ENCODE measurements at places on chromosomes 5 and 9.
A peak's percentile ranks its signal among the peaks of the same experiment; 100 is the strongest.

DNA sequence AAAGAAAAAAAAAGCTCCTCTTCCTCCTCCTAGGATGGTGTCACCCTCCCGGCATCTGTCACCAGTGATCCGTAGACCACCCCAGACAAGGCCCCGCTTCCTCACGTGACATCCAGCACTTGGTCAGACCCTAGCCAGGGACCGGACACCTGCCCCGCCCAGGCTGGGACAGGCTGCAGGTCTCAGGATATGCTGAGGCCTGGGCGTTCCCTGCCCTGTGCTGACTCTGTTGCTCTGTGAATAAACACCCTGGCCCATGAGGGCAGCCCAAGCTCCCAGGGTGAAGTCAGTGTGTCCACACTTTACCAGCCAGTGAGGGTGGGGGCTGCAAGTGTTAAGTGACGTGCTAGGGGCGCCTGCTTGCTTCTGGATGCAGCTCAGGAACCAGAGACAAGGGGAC is 5.6 kb downstream of the EDF1 start:
- DNase-seq: no peak

GRCh38 chr9:107175041-107175440 is 108.0 kb upstream of the RAD23B start:
- no peak for DNase-seq

- DNase-seq: no peak
These were observed 75.3 kb downstream of the PTBP3 start for GRCh38 chr9:112258106-112258505.

DNA sequence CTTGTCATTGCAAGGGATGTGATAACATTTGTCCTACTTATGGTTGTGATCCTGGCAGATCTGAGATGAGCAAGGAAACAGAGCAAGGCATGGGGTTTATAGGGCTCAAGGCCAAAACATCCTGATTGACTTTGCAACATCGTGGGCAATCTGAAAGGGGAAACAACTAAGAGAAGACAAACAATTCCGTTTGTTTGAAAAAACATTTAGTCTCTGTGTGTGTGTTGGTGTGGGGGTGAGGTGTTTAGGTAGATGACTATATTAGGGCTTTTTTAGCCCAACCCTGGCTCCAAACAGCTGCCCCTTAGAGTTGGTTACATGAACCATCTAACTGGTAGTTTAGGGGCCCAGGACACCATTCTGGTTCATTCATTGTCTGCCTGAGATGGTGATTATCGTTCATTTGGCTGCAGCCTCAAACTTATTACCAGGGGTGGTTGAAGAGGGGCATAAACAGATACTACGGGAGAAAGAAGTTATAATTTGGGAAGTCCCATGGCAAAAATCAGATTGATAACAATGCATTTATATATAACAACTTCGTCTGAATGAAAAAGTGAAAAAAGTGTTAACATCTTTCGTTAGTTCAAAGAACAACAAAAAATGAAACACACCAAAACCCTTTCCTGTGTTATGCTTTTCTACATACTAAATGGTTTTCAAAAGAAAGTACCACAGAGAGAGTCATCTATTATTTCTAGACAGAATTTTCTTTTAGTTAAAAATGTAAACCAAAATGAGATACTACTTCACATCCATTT is 5.7 kb downstream of the FYB1 start:
- DNase-seq: no peak

DNA sequence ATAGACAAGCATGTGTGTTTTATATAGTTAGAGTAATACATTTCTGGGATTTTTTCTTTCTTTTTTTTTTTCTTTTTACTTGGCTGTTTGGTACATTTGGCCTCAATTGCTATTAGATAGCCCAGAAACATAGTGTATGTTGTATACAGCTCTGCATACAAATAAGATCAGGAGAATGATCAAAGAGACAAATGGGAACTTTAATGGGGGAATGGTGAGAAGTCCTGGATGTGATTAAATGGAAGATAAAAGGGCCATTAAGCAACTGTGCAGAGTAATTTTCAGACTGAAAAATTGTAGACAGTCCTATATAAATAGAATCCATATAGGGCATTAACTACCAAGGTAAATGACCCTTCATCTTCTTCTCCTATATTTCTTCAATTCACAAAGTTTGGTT is 575.6 kb downstream of the EBF1 start:
- no peak for DNase-seq

DNA sequence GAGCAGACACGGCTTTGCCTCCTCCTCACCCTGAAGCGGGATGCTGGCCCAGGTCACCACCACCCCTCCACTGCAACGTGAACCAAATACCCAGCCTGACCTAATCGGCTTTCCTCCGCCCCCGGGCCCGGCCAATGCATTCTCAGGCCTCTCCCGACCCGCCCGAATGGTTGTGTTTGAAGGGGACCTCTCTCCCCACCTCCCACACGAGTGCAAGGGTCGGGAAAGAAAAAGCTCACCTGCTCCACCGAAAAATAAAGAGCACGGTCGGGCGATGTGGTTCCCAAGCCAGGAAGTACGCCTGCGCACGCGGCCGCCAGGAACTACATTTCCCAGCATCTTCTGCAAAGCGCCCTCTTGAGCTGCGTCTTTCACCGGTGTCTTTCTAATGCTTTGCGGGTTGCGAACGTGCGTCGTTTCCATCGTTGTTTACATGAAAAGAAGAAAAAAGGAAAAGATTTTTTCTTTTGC is at the start of gene ZNF883:
TSS of gene ZNF883 (minus strand) at position 282 of the 471 bp plus-strand sequence.
- peak; percentile 85 for DNase-seq

- no peak for DNase-seq
These were observed 36.6 kb downstream of the DMRT3 start for GRCh38 chr9:1013021-1013420.

- DNase-seq: no peak
These were observed 21.6 kb upstream of the ANGPTL2 start for GRCh38 chr9:127143920-127144465.

DNA sequence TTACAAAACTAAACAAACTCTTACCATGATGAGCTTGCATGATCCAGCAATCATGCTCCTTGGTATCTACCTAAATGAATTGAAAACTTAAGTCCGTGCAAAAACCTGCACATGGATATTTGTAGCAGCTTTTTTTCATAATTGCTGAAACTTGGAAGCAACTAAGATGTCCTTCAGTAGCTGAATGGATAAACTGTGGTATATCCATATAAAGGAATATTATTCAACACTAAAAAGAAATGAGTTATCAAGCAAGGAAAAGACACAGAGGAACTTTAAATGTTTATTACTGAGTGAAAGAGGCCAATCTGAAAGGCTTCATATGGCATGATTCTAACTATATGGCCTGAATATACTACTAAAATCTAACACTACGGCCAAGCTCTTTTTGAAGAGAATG is 139.1 kb upstream of the ZNF608 start:
- no peak for DNase-seq

DNA sequence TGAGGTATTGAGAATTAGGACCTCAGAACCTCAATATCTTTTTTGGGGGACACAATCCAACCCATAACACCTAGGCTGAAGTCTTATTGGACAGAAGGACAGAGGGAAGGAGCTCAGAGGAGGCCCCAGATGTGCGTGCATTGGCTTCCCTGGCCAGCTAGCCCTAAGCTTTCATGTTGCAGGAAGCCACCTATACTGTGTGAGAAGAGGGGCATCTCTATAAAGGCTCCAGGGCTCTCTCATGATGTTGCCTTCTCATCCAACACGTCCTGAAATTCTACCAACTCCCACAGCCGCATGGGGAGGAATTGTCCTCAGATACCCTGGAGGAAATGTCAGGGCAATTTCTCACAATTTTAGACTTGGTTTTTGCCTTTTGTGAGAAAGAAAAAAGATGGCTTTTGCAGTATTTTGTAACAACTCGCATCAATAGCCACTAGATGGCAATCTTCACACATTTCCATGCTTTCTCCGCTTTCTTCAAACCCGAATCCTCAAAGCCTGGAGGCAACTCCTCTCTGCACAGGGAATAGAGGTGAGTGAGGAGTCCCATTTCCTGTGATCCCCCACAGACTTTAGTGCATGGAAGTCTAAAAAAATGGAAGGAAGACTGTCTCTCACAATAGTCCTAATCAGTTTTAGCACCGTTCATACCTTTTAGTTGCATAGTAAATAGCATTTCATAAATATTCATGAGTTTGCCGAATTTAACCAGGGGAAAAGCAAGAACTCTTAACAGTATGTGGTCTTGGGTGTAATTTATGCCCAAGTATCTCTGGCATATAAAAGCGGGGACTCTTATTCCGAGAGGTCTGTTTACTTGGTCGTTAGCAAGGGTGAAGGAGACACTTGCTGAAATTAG is 7.4 kb upstream of the PPP3R2 start:
- peak; percentile 47 for DNase-seq

- no peak for DNase-seq
These were observed 6.3 kb upstream of the DNAJB5 start for GRCh38 chr9:34983209-34983608.

- peak; percentile 92 for DNase-seq
These were observed 19.3 kb downstream of the ORM2 start for GRCh38 chr9:114348906-114349482.

DNA sequence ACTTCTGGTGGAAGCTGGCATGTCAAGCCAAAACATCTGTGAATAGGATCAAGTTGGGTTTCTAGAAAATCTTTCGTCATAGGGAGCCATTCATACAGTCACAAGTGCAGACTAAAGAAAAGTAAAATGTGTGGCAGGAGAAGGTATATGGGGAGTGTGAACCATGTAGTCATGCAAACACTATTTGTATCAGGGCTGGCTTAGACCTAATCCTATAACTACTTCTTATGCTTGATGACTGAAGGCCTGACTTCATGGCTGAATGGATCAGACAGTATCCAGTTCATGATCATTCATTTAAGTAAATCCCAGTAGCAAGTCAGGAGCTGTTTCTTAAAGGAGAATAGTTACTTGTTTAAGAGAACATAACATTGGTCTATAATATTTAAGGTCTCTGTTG is 63.8 kb upstream of the DAPK1 start:
- DNase-seq: no peak

- DNase-seq: no peak
These were observed 18.2 kb upstream of the MGAT1 start for GRCh38 chr5:180820788-180821321.

DNA sequence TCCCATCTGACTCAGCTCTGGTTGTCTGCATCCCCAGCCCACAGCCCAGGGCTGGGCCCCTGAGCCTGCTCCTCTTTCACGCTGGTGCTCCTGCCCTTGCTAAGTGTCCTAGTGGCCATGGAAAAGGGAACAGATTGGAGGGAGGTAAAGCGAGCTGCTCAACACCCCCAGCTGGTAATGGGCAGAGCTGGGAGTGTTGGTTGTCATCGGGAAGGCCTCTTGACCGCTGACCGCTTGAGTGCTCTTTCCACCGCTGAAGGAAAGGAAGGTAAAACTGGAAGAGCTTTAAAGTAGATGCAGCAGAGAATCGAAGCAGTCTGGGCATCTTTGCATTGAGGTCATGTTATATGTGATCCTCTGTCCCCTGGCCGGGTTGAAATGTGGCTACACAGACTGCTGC is 60.2 kb downstream of the CRB2 start:
- no peak for DNase-seq

DNA sequence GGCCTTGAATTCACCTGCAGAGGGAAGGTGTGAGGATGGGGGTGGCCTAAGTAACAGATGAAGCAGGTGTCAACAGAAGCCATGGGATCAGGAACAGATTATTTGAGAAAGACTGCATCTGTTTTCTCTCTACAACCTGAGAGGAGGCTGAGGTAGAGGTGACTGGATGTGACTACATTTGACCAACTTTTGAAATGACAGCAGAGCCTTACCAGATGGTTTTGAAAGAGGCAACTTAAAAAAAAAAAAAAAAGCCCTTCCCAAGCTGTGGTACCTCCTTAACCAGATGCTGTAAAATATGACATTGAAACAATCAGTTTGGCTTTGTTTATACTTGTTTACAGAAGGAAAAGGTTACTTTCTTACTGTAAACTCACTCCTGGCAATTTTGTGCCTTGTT is 108.6 kb downstream of the TRIO start:
- DNase-seq: no peak

DNA sequence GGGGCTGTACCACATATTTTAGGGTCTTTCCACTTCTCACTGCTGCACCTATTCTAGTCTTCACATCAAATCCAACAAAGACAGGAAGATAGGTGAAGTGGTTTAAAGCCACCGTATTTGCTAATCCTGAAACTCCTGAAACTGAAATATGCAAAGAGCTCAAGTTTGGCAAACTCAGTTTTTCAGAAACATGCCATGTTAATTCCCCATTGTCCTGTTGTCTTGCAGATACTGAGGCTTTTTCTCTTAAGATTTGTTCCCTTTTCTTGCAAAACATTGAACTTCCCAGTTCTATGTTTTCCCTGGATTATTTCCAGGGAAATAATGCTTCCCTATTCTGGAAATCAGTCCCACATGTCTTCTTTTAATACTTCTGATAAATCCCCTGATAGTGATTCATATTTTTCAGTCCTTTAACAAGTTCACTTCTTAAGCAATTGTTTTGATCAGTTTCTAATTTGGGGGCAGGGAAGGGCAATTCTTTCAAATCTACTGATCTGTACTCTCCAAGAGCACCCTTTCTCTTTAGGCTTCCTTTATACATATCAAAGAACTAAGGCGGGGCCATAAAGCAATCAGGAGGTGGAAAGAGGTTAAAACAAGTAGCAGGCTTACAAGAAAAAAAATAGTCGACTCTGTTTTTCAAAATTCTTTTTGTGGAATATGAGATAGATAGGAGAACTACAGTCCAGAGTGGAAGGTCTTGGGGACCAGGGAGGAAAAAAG is 648.5 kb downstream of the BNC2 start:
- no peak for DNase-seq

DNA sequence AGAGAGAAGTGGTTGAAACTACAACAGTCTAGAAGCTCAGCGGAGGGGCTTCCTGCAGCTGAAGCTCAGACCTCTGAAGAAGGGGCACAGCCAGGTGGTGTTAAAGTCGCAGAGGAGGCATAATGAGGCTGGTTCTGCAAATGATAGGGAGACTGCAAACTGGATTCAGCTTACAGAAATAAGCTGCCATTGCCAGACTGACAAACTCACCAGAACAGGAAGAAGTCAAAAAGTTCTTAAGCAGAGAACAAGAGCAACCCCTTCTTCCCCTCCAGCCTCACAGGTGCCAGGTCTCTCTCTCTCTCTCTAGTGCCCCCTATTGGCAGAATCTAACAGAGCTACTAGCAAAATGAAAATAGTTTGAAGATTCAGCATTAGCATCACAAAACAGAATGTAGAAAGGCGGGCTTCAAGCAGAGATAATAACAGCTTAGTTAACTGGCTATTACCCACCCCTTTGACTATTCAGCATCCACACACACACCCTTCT is 76.7 kb downstream of the GRAMD2B start:
- no peak for DNase-seq

GRCh38 chr9:114503009-114503408 is 2.3 kb downstream of the WHRN start:
- DNase-seq: no peak

DNA sequence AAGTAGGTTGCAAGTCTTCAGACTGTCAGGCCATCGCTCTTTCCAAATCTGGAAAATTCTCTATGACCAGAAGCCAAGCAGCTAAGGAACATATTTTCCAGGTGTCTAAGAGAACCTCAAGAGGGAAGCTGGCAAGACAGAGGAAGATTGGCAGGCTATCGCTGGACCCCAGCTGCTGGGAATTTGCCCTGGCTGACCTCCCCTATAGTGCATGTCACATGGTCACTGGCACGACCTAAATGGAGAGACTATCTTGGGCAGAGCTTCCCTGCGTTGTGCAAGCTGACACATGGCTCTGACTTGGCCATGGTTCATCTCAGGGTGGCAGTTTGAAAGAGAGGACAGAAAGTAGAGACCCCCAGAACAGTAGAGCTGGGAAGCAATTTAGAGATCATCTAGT is 104.9 kb upstream of the ZNF618 start:
- DNase-seq: no peak

- DNase-seq: no peak
These were observed 8.6 kb downstream of the ITK start for GRCh38 chr5:157189223-157189622.

Measured in WERI-Rb-1 (cell line).